ENCODE measurements at places on chromosomes 5 and 9. TPM values are rescaled to one million over a fixed set of nuclear protein-coding genes. Genes with fewer than 3 reads are reported as not detected.

Gene ERP44
- total RNA-seq, result 16.2 TPM

Gene EPB41L4A
- 9.8 TPM for total RNA-seq

- no peak for DNase-seq
Measured at GRCh38 chr9:106066940-106067524, 372.7 kb downstream of the TMEM38B start.

DNA sequence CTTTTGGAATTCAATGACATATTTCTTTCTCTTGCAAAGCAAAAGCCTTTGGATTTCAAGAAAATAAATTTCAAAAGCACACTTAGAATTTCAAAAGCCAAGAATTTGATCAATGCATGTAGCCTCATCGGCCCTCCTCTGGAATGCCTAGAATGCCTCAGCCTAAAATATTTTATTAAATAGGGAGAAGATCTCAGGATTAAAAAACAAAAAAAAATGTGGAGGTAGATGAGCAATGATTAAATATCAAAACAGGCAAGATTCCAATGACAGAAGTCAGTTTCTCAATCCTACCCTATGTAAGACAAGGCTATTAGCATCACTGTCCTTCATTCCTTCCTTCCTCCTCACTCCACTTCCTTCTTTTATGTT lies 169.0 kb downstream of the CDH6 start:
- DNase-seq, result no peak

Gene C9orf85
- total RNA-seq, result 16.1 TPM

Data from skin of body (tissue), 3 donors.